ENCODE measurements at places on chromosomes 16 and 17. TPM values are rescaled to one million over a fixed set of nuclear protein-coding genes. Genes with fewer than 3 reads are reported as not detected.

AMDHD2 gene
- 66.0 TPM for total RNA-seq

HSF5 gene
- total RNA-seq: under 0.01 TPM

MT1M gene
- total RNA-seq: 1.6 TPM

KCNH4 gene
- total RNA-seq: under 0.01 TPM

NOL3 gene
- 14.8 TPM for total RNA-seq

KRT27 gene
- total RNA-seq: not detected

ALOXE3 gene
- under 0.01 TPM for total RNA-seq

SOX15 gene
- 0.49 TPM for total RNA-seq

LHX1 gene
- total RNA-seq: not detected
